ENCODE measurements at places on chromosomes 7 and 10. TPM values are rescaled to one million over a fixed set of nuclear protein-coding genes. Genes with fewer than 3 reads are reported as not detected.

GRCh38 chr7:7183061-7183837 is 905 bp downstream of the C1GALT1 start:
- peaks cover 4% of the 10 kb centered on the region for H3K4me1 ChIP-seq
- peak overlapping the region; percentile 81 for H3K4me3 ChIP-seq
- no peaks in the 10 kb centered on the region for H3K27me3 ChIP-seq
- peak overlapping the region; percentile 95 for H3K27ac ChIP-seq
- DNase-seq = peak; percentile 66

- no peak overlapping the region for H3K4me3 ChIP-seq
- no peaks in the 10 kb centered on the region for H3K36me3 ChIP-seq
- H3K27ac ChIP-seq = no peak overlapping the region
- no peak for DNase-seq
- H3K4me1 ChIP-seq = no peaks in the 10 kb centered on the region
- peaks cover 37% of the 10 kb centered on the region for H3K27me3 ChIP-seq
Measured at GRCh38 chr7:156475666-156476065, 164.9 kb upstream of the RNF32 start.

DNA sequence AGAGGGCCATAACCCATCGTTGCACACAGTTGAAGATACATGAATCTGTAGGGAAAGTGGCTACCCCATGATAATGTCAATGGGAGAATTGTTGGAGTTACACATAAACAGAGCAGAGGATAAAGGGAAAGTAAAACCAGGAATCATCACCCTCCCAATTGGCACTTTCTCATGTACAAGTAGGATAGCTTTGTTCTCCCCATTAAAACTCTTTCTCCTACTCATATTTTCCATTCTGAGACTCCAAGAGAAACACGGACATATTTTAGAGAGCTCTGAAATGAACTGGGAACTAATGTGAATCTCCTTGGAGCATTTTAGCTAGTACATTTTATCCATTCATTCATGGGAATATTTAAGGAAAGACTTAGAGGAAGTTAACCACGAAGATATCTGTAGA is 17.2 kb upstream of the LRRC17 start:
- H3K4me3 ChIP-seq = no peak overlapping the region
- no peak for DNase-seq
- H3K36me3 ChIP-seq = no peaks in the 10 kb centered on the region
- H3K4me1 ChIP-seq = no peaks in the 10 kb centered on the region

DNA sequence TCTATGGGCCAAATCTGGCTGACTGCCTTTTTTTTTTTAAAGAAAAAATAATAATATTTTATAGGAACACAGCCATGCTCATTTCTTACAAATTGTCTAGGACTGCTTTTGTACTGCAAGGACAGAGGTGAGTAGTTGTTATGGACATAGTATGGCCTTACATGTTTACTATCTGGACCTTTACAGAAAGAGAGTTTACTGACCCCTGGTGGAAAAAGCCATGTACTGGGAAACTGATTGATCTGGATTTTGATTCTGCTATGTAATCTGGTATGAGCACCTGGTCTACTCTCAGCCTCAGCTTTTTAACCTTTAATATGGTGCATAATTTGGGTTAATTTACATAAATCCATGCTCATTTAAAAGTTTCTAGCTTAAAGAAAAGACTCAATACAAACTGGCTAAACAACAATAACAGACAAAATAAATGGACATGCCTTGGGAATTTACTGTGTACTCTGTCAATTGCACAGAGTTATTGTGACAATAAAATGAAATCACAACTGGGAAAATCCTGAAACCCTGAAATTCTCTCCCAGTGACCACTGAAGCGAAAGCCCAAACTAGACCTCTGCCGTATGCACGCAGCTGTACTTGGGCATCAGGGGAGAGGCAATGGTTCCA is 260.7 kb downstream of the BMPER start:
- no peak overlapping the region for H3K4me3 ChIP-seq
- no peak overlapping the region for H3K27ac ChIP-seq
- H3K36me3 ChIP-seq = no peaks in the 10 kb centered on the region
- H3K4me1 ChIP-seq = no peaks in the 10 kb centered on the region

DNA sequence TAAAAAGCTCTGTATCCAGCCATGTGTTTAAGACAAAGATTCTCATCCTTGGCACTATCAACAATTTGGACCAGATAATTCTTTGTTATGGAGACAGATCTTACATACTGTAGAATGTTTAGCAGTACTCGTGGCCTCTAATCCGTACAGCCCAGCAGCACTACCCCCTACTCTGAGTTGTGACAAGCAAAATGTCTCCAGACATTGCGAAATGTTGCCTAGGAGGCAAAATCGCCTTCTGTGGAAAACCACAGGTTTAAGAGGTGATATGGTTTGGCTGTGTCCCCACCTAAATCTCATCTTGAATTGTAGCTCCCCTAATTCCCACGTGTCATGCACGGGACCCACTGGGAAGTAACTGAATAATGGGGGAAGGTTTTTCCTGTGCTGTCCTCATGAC is 186.7 kb downstream of the CHCHD3 start:
- H3K4me1 ChIP-seq = no peaks in the 10 kb centered on the region
- H3K4me3 ChIP-seq = no peak overlapping the region
- no peak for DNase-seq
- H3K36me3 ChIP-seq = peaks cover 32% of the 10 kb centered on the region

- H3K36me3 ChIP-seq = no peaks in the 10 kb centered on the region
- no peak overlapping the region for H3K4me3 ChIP-seq
- H3K27ac ChIP-seq = no peak overlapping the region
- DNase-seq = no peak
Measured at GRCh38 chr10:18140957-18141845, 977 bp downstream of the CACNB2 start.

DNA sequence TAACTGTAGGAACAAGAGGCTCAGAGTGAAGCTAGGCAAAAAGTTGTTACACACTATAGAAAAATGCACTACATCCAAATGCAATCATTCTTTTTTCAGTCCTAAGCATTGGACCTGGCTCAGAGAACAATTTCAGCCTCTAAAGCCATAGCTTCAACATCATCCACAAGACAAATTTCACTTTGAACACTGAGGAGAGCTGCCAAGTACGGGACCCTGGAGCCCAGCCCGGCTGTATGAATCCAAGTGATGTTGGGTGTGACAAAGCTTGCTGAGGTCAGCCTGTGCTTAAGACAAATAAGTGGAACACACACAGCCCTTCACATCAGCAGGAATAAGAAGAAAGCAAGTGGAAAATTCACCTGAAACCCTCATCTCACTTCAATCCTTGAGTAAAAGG is 233.1 kb upstream of the PFKP start:
- peaks cover 12% of the 10 kb centered on the region for H3K27me3 ChIP-seq
- no peak for DNase-seq
- no peak overlapping the region for H3K4me3 ChIP-seq

DNA sequence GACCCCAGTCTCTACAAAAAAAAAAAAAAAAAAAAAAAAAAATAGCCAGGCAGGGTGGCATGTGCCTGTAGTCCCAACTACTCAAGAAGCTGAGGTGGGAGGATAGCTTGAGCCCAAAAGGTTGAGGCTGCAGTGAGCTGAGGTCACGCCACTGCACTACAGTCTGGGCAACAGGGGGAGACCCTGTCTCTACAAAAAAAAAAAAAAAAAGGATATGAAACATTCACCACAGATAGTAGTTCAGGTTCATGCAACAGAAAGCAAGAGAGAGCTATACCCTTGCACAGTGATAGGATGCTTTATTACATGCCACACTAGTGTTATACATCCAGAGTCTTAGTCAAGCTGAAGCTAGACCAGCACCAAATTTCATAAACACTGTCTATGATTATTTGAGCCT is 148.4 kb upstream of the KAT6B start:
- H3K4me1 ChIP-seq = peaks cover 17% of the 10 kb centered on the region
- DNase-seq = no peak
- H3K27ac ChIP-seq = no peak overlapping the region
- H3K4me3 ChIP-seq = no peak overlapping the region

DNA sequence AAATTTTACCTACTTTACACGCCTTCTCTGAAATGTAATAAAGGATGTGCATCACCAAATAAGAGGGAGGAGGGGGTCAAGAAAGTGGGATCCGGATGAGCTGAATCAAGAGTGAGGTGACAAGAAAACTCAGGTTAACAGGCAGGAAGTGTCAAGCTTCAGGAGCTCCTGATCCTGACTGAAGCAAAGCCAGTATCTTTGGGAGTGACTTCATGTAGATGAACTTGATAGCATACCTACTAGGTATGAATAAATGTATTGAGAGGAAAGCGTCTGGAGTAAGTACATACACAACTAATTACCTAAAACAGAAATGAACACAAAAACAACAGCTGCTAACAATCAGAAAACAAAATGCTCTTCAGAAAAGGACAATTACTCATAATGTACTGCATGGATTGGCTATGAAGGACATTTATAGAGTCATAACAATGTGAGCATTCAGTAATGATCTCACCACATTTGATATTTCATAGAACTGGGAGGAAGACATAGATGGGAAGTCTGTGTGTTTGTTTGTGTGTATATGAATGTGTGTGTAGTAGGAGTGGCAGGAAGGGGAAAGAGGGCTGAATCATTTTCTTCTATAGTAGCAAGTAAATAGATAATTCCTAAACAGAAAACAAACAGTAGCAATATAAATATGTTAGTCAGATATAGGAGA is 29.4 kb downstream of the PRKG1 start:
- no peak overlapping the region for H3K27ac ChIP-seq
- H3K4me3 ChIP-seq = no peak overlapping the region
- H3K27me3 ChIP-seq = peaks cover 7% of the 10 kb centered on the region
- no peaks in the 10 kb centered on the region for H3K4me1 ChIP-seq

DNA sequence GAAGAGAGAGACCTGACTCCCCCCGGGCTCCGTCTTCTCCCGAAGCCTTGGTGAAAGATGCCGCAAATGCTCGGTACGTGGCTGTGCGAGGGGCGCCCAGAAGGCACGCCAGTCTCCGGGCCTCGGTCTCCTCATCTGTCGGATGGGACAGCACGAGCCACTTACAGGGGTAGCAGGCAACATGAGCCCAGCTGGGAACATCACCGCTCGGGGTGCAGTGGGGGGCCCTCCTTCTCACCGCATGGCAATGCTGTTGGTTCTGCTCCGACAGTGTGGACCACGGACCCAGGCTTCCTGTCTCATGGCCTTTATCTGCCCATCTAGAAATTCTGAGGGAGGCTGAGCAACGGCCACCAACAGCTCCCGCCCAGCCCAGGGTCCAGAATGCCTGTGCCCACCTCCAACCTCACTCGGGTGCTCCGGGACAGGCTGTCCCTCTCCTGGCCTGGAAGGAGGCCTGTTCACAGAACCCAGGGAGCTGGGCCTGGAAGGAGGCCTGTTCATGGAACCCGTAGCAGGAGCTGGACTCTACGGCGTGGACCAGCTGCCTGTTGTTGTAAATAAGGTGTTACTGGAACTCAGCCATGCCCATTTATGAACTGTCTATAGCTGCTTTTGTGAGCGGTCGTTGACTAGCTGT is 15.8 kb downstream of the ADAP1 start:
- DNase-seq = no peak
- H3K4me3 ChIP-seq = no peak overlapping the region

DNA sequence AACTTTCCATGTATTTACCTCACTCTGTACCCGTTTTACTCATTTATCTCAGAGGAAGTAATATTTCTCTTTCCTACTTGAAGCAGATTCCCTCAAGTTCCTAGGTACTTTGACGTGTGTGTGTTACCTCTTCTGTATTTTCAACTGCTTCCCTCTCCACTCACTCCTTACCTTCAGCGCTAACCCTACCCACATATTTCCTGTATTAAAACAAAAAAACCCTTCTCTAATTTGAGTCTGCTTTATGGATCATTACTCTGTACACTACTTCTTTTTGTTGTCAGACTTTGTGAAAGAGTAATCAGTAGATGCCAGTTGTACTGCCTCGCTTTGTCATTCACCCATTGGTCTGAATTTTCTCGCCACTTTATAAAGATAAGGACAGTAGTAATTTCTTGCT is 74.0 kb downstream of the CDK13 start:
- peaks cover 22% of the 10 kb centered on the region for H3K36me3 ChIP-seq

DNA sequence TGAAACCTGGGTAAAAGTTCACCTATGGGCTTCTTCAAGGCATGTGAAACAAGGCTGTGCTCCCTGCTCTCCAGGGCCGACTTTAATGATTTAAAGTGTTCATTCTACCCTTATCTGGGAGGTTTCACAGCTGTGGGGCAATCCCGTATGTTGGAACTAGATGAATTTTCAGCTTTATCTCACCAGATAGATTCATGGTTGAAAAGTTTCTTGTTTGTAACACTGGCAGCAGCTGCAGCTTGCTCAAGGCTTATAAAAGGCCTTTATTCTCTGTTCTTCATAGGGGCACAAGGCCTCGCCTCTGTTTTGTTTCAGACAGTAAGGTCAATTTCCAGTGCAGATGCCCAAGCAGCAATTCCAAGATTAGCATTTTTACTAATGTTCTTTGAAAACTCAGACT is 70.4 kb upstream of the DNAJB12 start:
- H3K36me3 ChIP-seq = peaks cover 22% of the 10 kb centered on the region
- H3K27me3 ChIP-seq = no peaks in the 10 kb centered on the region
- H3K27ac ChIP-seq = no peak overlapping the region
- no peak overlapping the region for H3K4me3 ChIP-seq

DNA sequence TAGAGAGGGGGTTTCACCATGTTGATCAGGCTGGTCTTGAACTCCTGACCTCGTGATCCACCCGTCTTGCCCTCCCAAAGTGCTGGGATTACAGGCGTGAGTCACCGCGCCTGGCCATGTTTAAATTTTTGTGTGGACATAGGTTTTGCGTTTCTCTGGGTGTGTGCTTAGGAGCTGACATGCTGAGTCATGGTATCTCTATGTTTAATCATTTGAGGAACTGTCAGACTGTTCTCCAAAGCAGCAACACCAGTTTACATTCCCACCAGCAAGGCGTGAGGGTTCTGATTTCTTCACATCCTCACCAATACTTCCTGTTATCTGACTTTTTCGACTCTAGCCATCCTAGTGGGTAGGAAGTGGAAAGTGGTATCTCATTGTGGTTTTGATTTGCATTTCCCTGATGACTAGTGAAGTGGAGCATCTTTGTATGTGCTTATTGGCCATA is 153.7 kb downstream of the DNAJB6 start:
- H3K4me1 ChIP-seq = peaks cover 35% of the 10 kb centered on the region
- H3K36me3 ChIP-seq = no peaks in the 10 kb centered on the region
- H3K4me3 ChIP-seq = no peak overlapping the region
- DNase-seq = peak; percentile 58
- H3K27me3 ChIP-seq = peaks cover 9% of the 10 kb centered on the region

- no peak overlapping the region for H3K27ac ChIP-seq
Measured at GRCh38 chr10:52768001-52768532, 4.5 kb downstream of the MBL2 start.

Gene CTAGE8
- 1.9 TPM for total RNA-seq

DNA sequence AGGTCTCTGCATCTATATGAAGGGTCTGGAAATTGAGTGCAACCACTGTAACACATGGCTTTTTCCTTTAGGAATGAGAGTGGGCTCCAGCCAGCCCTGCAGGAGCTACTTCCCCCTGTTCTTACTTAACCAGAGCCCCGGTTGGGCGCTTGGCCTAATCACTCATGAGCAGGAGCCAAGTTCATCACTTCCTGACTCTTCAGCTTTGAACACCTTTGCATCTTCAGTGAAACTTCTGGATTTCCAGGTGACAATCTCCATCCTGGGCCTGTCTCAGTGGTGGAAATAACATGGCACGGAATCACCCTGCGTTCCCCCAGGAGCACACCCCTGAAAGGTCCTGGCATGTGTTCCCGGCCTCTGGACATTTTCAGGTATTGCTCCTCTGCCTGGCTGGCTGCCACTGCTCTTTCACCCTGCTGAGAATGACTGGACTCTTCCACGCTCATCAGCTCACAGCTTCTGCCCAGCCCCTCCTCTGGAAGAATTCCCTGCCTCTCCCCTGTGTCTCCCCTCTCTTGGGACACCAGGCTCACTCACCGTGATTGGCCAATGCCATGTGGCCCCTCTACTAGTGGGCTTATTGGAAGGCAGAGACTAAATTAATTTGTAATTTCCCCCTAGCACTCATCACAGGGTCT is 229.1 kb upstream of the GRB10 start:
- H3K27me3 ChIP-seq = no peaks in the 10 kb centered on the region
- no peak overlapping the region for H3K4me3 ChIP-seq
- H3K4me1 ChIP-seq = no peaks in the 10 kb centered on the region
- H3K27ac ChIP-seq = no peak overlapping the region
- DNase-seq = no peak

Measured in activated CD4-positive, alpha-beta T cell treated with anti-CD3 and anti-CD28 coated beads for 36 hours (primary cell).